ENCODE measurements at places on chromosomes 1 and 21. TPM values are rescaled to one million over a fixed set of nuclear protein-coding genes. Genes with fewer than 3 reads are reported as not detected.
A peak's percentile ranks its signal among the peaks of the same experiment; 100 is the strongest.

The TTC22 gene
- 0.03 TPM for polyA plus RNA-seq

DNA sequence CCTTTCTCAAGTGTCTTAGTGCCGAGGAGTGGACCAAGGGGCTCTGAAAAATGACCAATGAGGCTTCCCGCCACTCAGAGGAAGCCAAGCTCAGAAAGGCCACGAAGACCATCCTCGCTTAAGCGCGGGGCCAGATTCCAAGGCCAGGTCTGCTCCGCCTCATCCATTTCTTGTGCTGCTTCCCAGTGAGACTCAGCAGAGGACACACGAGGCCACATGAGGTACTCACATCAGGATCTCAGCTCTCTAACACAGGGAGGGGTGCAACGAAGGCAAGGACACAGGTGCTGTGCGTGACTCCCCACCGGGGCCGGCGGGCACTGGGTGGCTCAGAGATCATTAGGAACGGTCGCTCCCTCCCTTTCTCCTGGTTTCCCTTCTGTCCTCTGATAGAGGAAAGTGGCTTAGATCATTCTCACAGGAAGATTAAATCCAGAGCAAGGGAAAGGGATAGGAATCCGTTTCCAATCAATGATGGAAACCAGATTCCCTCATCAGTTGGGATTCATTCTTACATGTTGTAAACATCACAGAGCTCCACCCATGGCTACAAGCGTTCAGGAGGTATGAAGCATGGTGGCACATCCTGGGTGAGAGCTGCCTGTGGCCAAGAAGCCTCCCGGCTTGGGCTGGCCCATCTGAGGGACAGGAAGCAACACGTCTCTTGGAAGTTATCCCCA, 46.7 kb downstream of the CAPZB start:
- DNase-seq: no peak

GRCh38 chr1:84353695-84354094, 44.6 kb upstream of the DNASE2B start:
- no peak for DNase-seq

GRCh38 chr1:226679853-226680516, 59.1 kb downstream of the ITPKB start:
- peak; percentile 85 for DNase-seq

The SMPDL3B gene
- polyA plus RNA-seq: 0.05 TPM

The CHODL gene
- 0.39 TPM for polyA plus RNA-seq

GRCh38 chr1:24586970-24587820, 31.3 kb downstream of the NCMAP start:
- DNase-seq: no peak

The NUP210L gene
- not detected for polyA plus RNA-seq

GRCh38 chr1:35668506-35668905, 27.2 kb upstream of the PSMB2 start:
- DNase-seq: no peak

- no peak for DNase-seq
Measured at GRCh38 chr1:7842517-7842916, 10.3 kb downstream of the UTS2 start.

GRCh38 chr1:150408800-150409199, 44.9 kb downstream of the RPRD2 start:
- DNase-seq: no peak

The MTMR11 gene
- 0.78 TPM for polyA plus RNA-seq

GRCh38 chr1:172801771-172802322, 142.9 kb downstream of the FASLG start:
- DNase-seq: no peak

GRCh38 chr1:232911027-232911599, 39.3 kb upstream of the NTPCR start:
- no peak for DNase-seq

GRCh38 chr1:77039111-77039510, 171.8 kb downstream of the ST6GALNAC5 start:
- no peak for DNase-seq

Measured in psoas muscle (tissue), 8 donors.